ENCODE measurements at places on chromosomes 2 and 18.
A peak's percentile ranks its signal among the peaks of the same experiment; 100 is the strongest.

DNA sequence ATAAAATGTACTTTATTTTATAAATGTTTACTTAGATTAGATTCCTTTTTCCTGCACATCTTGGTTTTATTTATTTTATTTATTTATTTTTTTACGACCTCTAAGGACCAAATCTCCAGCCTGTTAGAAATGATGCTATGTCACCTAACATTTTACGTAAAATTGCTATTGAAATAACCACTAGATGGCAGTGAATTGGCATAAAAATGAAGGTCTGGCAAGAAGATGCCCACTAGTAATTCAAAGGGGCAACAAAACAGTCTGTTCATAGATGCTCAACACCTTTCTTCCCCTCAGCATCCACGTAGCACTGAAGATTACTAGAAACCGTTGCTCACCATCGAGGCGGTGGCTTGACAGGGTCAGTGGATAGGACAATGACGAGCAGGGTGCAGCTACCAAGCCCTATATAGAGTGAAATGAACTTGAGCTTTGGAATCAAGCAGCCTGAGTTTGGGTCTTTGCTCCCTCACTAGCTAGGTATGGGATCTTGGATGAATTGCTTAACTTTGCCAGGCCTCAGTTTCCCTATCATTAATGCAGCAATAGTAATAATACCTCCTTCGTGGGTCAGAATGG is 128.7 kb upstream of the L3MBTL4 start:
- H3K4me3 ChIP-seq: no peak overlapping the region
- no peaks in the 10 kb centered on the region for H3K27me3 ChIP-seq
- no peak overlapping the region for H3K27ac ChIP-seq
- no peak for DNase-seq

DNA sequence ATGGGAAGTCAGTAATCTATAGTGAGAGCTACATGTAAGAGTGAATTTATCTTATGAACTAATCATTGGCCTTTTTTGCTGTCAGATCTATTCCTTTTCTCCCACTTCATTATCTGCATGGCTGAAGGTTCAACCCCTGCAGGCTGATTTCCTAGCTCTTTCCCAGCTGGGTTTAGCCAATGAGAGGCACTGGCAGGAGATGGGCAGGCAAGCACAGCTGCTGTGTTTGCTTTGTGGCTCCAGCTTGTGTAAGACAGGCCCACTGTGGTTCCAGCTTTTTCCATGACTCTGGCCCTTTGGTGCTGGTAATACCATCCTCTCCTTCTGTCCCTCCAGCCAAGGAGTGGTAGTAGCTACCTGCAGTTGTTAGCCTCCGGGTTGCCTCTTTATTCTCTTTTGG is 248.8 kb downstream of the PLCL1 start:
- H3K36me3 ChIP-seq: no peaks in the 10 kb centered on the region
- H3K4me1 ChIP-seq: no peaks in the 10 kb centered on the region
- no peak overlapping the region for H3K27ac ChIP-seq
- no peak for DNase-seq
- no peak overlapping the region for H3K4me3 ChIP-seq
- H3K27me3 ChIP-seq: no peaks in the 10 kb centered on the region

GRCh38 chr18:9790261-9790660 is 82.2 kb downstream of the RAB31 start:
- no peaks in the 10 kb centered on the region for H3K4me1 ChIP-seq
- DNase-seq: no peak
- no peak overlapping the region for H3K27ac ChIP-seq
- no peak overlapping the region for H3K4me3 ChIP-seq

GRCh38 chr18:21826196-21826595 is 85.6 kb downstream of the MIB1 start:
- no peaks in the 10 kb centered on the region for H3K27me3 ChIP-seq
- H3K36me3 ChIP-seq: no peaks in the 10 kb centered on the region
- H3K4me1 ChIP-seq: no peaks in the 10 kb centered on the region
- DNase-seq: no peak
- no peak overlapping the region for H3K27ac ChIP-seq

DNA sequence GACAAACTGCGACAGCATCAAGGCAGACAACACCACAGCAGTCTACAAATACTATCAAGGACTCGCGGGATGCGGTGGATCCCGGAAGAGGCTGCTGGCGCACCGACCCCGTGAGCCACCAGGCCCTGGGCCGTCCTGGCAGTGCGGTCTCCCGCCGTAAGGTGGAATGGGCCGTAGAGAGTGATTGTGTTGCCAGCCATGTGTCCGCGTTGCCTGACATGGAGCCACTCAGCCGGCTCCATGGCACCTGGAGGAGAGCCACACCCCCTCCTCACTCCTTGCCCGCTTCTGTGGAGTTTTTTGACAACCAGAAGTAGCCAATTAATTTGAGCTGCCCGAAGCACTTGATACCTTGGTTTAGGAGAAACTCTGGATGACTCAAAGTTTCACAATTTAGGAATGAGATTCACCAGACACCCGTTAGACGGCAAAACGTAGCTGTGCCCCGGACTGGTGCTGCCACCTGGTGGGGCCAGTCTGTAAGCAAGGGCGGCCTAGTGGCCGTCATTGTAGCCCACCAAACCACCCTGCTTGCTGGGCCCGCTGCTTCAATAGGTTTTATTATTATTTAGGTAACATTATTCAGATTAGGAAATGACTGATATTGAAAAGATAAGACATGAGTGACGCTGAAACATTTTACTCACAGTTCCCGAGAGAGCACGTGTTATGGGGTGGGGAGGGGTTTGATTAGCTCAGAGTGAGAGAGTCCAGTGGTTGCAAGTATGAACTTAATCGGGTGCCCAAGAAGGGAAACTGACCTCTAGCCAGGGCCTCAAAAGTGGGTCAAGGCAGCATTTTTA is 10.2 kb upstream of the IMP4 start:
- no peak overlapping the region for H3K4me3 ChIP-seq
- H3K4me1 ChIP-seq: peaks cover 11% of the 10 kb centered on the region
- H3K36me3 ChIP-seq: peaks cover under 1% of the 10 kb centered on the region
- no peak overlapping the region for H3K27ac ChIP-seq

- peaks cover 45% of the 10 kb centered on the region for H3K4me1 ChIP-seq
- peaks cover 42% of the 10 kb centered on the region for H3K27me3 ChIP-seq
- no peak for DNase-seq
- peak overlapping the region; percentile 69 for H3K27ac ChIP-seq
- H3K4me3 ChIP-seq: peak overlapping the region; percentile 77
Observed at GRCh38 chr2:120346667-120347358, 877 bp downstream of the INHBB start.

DNA sequence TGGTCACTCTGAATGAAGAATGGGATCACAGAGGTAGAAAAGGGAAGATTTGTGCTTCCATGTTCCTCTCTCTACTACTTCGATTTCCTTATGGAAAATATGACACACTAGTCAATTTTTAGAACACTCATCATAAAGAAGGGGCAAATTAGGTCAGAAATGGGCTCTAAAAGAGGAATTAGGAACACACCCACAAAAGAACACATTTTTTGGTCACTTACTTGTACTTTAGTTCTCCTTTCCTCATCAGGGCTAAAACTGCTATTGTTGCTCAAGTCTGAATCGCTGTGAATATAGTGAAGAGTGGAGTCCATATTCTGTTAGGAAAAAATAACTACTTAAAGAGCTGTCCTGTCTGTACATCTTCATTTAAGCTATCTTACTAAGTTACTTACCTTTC is 52.6 kb downstream of the PPP4R1 start:
- peaks cover 63% of the 10 kb centered on the region for H3K36me3 ChIP-seq
- no peak overlapping the region for H3K27ac ChIP-seq
- no peak overlapping the region for H3K4me3 ChIP-seq
- H3K4me1 ChIP-seq: peaks cover 30% of the 10 kb centered on the region

- H3K4me3 ChIP-seq: no peak overlapping the region
- DNase-seq: no peak
- no peak overlapping the region for H3K27ac ChIP-seq
- H3K27me3 ChIP-seq: no peaks in the 10 kb centered on the region
- no peaks in the 10 kb centered on the region for H3K36me3 ChIP-seq
Observed at GRCh38 chr2:159790323-159790722, 7.7 kb downstream of the CD302 start.

DNA sequence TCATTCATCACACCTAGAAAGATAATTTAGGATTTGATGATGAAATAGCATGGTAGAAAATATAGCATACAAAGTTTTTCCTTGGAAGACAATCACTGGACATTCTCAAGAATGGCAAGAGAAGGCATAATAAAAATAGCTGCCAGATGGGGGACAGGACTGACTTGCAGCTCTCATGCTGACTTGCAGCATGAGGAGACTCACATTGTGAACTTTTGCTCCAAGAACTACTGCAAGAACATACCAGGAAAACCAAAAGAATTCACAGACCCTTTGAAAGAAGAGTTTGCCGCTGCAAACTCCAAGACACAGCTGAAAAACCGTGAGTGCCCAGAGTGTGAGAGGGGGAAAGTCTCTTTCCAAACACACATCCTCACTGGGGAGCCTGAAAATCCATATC is 47.0 kb downstream of the CRYGD start:
- DNase-seq: no peak
- H3K4me1 ChIP-seq: no peaks in the 10 kb centered on the region
- no peak overlapping the region for H3K4me3 ChIP-seq
- peaks cover 7% of the 10 kb centered on the region for H3K27me3 ChIP-seq

DNA sequence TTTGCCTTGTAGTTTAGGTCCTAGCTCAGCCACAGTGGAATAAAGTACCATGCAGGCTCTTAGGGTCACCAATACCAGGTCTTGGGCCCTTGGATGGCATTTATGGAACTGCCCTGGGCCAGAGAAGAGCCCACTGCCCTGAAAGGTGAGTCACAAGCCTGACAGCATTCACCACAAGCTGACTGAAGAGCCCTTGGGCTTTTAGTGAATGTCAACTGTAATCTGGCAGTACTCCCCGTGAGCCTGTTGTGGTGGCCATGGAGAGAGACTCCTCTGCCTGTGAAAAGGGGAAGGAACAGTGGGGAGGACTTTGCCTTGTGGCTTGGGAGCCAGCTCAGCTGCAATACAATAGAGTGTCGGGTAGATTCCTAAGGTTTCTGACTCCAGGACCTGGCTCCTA is 1389.7 kb downstream of the DSC3 start:
- no peak overlapping the region for H3K4me3 ChIP-seq
- no peaks in the 10 kb centered on the region for H3K36me3 ChIP-seq
- H3K27ac ChIP-seq: no peak overlapping the region
- no peaks in the 10 kb centered on the region for H3K4me1 ChIP-seq
- no peak for DNase-seq

DNA sequence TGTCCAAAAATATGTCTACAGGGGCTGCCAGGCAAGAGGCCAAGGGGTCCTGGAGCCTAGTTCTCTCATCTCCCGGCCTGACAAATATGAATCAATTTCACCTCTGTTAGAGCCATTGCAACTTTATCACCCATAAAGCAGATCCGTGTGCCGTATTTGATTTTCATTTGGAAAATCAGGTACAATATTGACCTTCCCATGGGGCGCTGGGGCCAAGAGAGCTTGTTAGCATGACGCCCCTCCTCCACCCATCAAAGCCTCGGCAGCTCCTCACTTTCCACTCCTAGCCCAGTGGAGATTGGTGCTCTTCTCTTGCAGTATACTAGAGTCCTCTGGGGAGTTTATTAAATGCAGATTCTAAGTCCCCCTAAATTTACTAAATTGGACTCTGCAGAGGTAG is 96.8 kb downstream of the CAPN13 start:
- DNase-seq: no peak
- no peaks in the 10 kb centered on the region for H3K27me3 ChIP-seq
- H3K27ac ChIP-seq: no peak overlapping the region
- no peak overlapping the region for H3K4me3 ChIP-seq
- no peaks in the 10 kb centered on the region for H3K36me3 ChIP-seq
- H3K4me1 ChIP-seq: peaks cover 10% of the 10 kb centered on the region

DNA sequence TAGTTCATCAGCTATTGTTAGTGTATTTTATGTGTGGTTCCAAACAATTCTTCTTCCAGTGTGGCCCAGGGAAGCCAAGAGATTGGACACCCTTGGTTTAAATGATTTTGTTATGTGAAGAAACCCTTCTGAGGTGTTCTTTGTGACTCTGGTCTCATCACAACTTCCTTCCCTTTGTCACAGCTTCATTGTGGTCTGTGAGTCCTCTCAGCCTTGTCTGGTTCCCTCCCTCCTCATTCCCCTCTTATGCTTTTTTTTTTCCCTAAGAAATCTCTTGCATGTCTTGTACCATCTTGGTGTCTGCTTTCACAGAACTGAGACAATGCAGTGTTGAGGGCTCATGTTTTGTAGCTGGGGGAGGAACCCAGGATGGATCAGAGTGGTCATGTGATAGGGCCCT is 118.9 kb downstream of the TMEM182 start:
- no peaks in the 10 kb centered on the region for H3K27me3 ChIP-seq
- no peak overlapping the region for H3K4me3 ChIP-seq
- H3K36me3 ChIP-seq: no peaks in the 10 kb centered on the region
- no peaks in the 10 kb centered on the region for H3K4me1 ChIP-seq
- H3K27ac ChIP-seq: no peak overlapping the region

DNA sequence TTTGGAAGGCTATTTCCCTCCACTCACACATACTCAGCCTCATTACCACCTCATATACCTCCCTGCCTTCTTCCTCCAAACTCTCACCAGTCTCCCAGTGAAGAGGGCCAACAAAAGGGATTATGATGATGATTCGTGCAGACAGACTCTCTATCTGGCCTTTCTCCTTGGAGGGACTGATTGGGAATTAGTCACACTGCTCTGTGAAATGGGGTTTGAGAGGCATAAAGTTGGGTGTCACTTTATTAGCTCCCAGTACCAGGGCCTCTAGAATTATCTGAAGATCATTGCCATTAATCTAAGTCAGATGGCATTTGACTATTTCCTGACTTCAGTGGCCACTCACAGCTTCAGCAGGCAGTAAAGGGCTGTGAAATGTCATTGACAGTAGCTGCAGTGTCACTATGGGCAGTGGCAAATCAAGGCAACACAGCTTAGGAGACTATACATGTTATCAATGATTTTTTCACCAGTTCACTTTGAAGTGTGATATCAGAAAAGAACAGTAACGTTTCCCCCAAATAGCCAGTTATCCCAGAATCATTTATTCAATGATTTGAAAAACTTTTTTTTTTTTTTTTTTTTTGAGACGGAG is 17.4 kb downstream of the CNRIP1 start:
- no peaks in the 10 kb centered on the region for H3K4me1 ChIP-seq
- no peak for DNase-seq
- H3K27ac ChIP-seq: no peak overlapping the region

DNA sequence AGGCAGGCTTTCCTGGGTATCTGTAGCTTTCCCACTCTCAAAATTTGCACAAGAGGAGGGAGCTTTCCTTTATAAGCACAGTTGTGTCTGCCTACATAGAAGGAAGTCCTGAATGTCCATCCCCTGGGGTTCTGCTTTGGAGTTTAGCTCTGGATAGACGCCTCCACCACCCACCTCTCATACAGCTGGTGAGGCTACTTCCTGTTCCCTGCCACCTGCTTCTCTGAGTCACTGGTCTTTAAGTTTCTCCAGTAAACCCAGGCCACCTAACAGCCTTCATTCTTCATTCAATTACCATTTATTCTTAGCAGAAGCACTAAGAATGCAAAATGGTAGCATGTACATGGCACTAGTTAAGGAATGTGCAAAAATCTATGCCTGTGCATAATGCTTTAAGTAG is 407.8 kb downstream of the CDH2 start:
- H3K27ac ChIP-seq: no peak overlapping the region
- no peak for DNase-seq
- no peaks in the 10 kb centered on the region for H3K4me1 ChIP-seq
- H3K27me3 ChIP-seq: no peaks in the 10 kb centered on the region

- DNase-seq: no peak
- no peaks in the 10 kb centered on the region for H3K4me1 ChIP-seq
- H3K4me3 ChIP-seq: no peak overlapping the region
- H3K27me3 ChIP-seq: no peaks in the 10 kb centered on the region
- no peaks in the 10 kb centered on the region for H3K36me3 ChIP-seq
Observed at GRCh38 chr18:77544792-77545191, 295.1 kb downstream of the GALR1 start.

GRCh38 chr2:161178756-161179155 is 18.5 kb downstream of the TANK start:
- no peaks in the 10 kb centered on the region for H3K27me3 ChIP-seq
- no peaks in the 10 kb centered on the region for H3K4me1 ChIP-seq
- no peak overlapping the region for H3K27ac ChIP-seq
- peaks cover 34% of the 10 kb centered on the region for H3K36me3 ChIP-seq

All from suprapubic skin (tissue), 4 donors.